ENCODE measurements at places on chromosomes 1 and 21. TPM values are rescaled to one million over a fixed set of nuclear protein-coding genes. Genes with fewer than 3 reads are reported as not detected.

PLA2G2F gene
- total RNA-seq: not detected

RIT1 gene
- 41.5 TPM for total RNA-seq

CD53 gene
- not detected for total RNA-seq

CRYZ gene
- total RNA-seq: 54.3 TPM

PROX1 gene
- total RNA-seq: 0.16 TPM

COA7 gene
- 19.5 TPM for total RNA-seq

QSOX1 gene
- 205 TPM for total RNA-seq

GCSAML gene
- not detected for total RNA-seq

OR2L5 gene
- total RNA-seq: 0.32 TPM

PTAFR gene
- 0.16 TPM for total RNA-seq

CHI3L2 gene
- not detected for total RNA-seq

POGZ gene
- 46.9 TPM for total RNA-seq
